ENCODE measurements at places on chromosomes 1 and 21.

- no peak for DNase-seq
Observed at GRCh38 chr1:94012708-94013366, 103.6 kb upstream of the GCLM start.

- no peak for DNase-seq
Observed at GRCh38 chr1:7293702-7294629, 477.1 kb upstream of the VAMP3 start.

DNA sequence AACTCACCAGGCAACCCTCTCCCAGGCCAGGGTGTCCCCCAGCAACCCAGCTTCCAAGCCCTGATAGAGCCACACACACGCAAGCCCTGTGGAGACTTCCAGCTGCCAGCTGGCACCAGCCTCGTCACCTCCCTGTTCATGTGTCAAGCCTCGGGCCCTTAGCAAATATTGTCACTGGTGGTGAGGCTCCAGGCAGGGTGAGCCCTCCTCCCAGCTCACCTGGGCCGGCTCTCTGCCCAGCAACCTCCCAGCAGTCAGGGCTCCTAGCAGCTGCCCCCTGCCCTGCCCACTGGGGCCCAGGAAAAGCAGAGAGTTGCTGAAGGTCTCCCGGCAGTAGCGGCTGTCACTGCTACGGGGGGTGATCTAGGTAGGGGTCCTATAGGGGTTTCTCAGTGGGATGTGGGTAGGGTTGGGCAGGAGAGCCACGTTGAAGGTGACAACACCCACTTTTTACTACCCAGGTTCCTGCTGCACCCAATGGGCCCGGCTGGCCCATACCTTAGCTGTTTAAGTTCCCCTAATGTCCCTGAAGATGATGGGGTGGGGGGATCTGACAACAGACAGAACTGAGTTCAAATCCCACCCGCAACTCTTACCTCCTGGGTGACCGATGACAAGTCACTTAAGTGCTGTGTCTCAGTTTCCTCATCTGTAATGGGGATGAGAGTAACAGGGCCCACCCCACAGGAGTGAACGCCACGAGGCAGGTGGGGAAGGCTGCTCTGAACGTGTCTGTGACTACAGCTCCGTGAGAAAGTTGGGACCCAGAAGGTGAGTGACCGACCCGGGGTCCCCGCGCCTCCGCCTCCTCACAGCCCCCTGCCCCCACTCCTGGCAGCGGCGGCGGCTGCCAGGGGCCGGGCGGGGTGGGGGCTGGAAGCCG lies 678 bp downstream of the TTC39A start:
- DNase-seq: no peak

DNA sequence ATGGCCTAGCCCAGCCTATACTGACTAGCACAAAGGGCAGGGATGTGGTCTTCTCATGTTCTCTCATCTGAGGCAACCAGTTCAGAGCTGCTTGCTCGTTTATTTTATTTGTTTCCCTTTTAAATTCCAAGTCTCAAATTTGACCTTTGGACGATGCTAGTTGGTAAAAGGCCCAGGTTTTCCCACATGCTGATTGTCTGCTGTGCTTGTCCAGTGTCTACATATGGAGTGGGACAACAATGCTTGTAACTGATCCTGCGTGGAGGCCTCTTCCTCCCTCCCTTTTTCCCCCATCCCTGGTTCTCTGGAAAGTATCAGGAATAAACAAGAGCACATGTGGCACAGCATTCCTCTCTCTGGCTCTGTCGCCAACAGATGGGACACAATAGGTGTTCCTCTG lies 34.0 kb upstream of the BEND5 start:
- DNase-seq: no peak

DNA sequence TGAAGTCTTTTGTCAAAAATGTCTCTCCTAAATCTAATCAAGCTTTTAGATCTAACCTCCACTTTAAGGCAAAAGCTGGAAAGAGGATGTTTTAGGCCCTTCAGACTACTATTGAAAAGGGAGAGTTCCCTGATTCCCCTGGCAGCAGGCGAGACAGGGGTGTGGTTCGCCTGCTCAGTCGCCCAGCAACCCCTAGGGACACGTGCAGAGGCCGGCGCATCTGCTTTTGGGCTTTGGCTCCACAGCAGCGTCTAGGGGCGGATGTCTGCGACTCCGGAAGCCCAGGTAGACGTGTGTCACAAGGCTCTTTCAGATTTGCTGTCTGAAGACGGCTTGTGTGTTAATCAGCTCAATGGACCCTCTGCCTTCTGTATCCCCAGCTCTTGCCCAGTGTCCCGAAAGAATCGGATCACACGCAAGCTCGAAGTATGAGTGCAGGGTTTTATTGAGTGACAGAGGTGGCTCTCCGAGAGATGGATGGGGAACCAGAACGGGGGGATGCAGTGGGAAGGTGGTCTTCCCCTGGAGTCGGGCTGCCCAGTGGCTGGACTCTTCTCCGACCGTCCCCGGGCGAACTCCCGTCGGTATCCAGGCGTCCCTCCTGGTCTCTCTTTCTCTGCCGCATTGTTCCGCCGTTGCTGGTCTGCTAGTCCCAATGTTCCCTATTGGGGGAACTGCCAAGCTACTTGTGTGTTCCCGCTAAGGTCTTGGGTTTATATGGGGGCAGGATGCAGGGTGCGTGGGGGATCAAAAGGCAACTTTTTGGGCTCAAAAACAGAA lies 45.5 kb downstream of the OLFML2B start:
- no peak for DNase-seq

GRCh38 chr1:183804916-183805841 lies at the start of gene RGL1:
Gene RGL1, plus strand, starts transcription at chr1:183805120. Its CDS starts 178 bp downstream, at chr1:183805298.
- DNase-seq: peak; percentile 63

GRCh38 chr21:38825921-38826320 lies 20.2 kb downstream of the ETS2 start:
- no peak for DNase-seq

GRCh38 chr1:209404577-209404976 lies 178.9 kb upstream of the CAMK1G start:
- no peak for DNase-seq

- DNase-seq: no peak
Observed at GRCh38 chr1:212690816-212691403, 8.7 kb downstream of the BATF3 start.

DNA sequence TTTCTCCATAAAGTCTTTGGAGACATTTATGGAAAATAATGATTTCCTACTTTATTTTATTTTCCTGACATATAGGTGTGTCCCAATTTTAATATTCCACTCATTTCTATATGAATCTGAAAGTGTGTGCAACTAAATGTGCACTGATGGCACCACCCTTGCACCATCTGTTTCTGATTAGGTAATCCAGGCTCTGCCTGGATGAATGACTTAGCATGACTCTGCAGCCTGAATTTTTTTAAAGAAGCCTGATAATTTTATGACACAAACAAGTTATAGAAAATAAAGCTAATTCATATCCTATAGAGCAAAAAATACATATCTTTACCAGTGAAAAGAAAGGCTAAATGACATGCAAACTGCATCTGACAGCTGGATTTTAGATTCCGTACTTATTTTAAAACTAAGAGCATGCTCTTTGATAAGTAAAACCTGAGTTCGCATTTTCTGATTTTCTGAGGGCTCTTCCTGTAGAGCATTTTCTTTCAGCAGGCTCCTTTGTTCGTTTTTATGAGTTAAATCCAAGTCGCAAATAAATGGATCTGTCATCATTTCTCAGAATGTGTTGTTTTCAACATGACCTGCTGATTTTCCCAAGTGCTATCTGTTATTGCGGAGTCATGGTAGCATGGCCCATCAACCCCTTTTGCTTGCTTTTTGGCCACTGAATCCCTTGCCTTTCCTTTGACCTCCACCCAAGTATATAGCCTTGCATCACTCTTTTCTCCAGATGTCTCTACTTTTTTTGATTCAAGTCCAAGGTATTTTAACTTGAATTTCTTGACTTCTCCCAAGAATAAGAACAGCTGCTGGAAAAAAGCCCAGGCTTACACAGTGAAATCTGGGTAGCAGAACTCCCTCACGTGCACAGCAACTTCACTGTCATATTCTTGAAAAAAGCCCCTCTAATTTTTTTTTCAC lies 52.8 kb upstream of the LYPLAL1 start:
- no peak for DNase-seq
